ENCODE measurements at places on chromosomes 2 and 18.
A peak's percentile ranks its signal among the peaks of the same experiment; 100 is the strongest.

GRCh38 chr2:207768168-207768865 is 1.4 kb downstream of the FZD5 start:
- peak; percentile 44 for DNase-seq

DNA sequence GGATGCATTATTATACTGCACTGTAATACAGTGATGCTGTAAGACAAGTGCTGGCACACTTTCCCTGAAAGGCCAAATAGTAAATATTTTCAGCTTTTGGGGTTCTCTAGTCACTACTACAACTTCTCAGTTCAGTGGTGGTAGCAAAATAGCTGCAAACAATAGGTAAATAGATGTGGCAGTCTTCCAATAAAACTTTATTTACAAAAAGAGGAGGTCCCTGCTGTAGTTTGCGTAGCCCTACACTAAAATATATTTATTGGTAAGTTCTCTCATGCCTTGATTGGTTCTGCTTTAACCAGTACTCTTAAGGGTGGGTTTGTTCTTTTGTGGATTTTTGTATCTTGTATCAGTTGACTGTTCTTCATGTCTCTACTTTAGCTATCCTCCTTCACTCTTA is 7.8 kb downstream of the GLS start:
- DNase-seq: no peak

DNA sequence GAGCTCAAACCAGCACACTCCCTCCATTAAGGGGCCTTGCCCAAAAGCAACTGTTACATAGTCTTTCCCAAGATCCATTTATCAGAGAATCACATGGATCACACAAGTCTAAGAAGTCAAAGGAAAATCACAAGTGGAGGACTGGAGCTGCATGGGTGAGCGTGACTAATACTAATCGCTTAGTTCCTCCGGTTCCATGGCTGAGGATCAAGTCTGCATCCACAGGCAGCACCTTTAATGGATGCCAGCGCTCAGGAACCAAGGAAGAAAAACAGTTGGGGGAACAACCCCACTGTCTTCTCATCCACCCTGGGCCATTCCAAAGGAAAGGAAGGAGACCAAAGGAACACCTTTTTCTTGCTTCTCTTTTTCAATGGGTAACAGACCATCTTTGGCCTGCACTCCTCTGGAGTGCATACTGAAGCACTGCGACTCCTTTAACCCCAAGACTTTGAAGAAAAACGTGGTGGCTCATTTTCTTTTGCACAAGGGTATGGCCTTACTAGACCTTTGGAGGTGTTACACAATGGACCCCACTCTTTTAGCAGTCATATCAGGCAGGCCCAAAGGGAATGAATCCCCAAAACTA is 9.2 kb upstream of the WDR33 start:
- no peak for DNase-seq

GRCh38 chr18:3998698-3999333 is 456.3 kb downstream of the DLGAP1 start:
- no peak for DNase-seq

DNA sequence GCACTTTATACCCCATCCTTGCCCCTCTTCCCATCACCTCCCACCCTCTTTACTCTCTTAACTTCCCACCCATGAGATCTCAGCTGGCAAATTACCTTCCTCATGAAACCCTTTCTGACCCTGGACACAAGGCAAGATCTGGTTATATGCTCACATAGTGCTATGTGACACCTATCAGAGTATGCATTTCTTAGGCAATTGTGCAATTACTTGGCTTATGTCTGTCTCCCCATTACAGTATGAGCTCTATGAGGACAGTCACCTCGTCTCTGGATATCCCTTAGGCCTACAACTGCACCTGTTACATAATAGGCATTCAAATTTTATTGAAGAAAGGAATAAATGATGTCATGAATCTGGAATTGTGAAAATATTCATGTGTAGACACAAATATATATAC is 91.4 kb downstream of the ZNF385B start:
- DNase-seq: no peak

GRCh38 chr2:151760139-151760650 is 25.9 kb upstream of the NEB start:
- no peak for DNase-seq
